ENCODE measurements at places on chromosomes 2 and 18. TPM values are rescaled to one million over a fixed set of nuclear protein-coding genes. Genes with fewer than 3 reads are reported as not detected.

DNA sequence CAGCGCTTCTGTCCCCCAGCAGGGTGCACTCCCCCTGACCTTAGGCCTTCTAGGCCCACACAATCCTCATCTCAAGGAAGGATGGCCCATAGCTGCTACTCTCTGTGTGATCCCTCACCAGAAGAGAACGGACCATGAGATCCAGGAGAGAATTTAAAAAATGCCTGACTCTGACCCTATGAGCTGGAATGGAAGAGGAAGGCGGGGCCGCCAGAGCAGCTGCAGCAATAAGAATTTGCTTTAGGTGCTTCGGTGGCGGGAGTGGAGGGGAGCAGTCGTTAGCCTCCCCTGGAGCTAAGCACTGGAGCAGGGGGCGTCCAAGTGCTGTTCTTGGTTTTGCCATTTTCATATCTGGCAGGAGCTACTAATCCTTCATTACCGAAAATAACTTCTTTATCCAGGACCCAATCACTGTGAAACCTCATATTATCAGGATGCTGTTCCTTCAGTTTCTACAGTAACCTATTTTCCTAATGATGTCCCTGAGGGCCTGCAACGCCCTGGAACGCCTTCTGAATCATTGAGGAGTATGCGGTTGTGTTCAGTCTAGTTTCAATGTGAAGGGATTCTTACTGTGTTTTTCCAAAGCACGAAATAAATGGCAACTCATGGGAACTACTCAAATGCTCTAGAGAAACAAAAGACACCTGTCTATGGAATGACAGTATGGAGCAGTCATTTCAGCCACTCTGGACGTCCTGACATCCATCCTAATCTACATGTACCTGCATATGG, 105.1 kb upstream of the SIX2 start:
- H3K36me3 ChIP-seq, result no peaks in the 10 kb centered on the region
- peaks cover 9% of the 10 kb centered on the region for H3K27me3 ChIP-seq
- H3K4me1 ChIP-seq, result no peaks in the 10 kb centered on the region
- H3K27ac ChIP-seq, result no peak overlapping the region
- no peak for DNase-seq

- no peak overlapping the region for H3K4me3 ChIP-seq
- DNase-seq, result no peak
- H3K27me3 ChIP-seq, result peaks cover 3% of the 10 kb centered on the region
- H3K27ac ChIP-seq, result no peak overlapping the region
- peaks cover 4% of the 10 kb centered on the region for H3K36me3 ChIP-seq
Observed at GRCh38 chr2:197883354-197884032, 79.1 kb downstream of the PLCL1 start.

- H3K27me3 ChIP-seq, result no peaks in the 10 kb centered on the region
- H3K27ac ChIP-seq, result no peak overlapping the region
- H3K4me1 ChIP-seq, result peaks cover 9% of the 10 kb centered on the region
- H3K4me3 ChIP-seq, result no peak overlapping the region
- peaks cover 10% of the 10 kb centered on the region for H3K36me3 ChIP-seq
- DNase-seq, result no peak
Observed at GRCh38 chr18:79487801-79488201, 92.1 kb downstream of the NFATC1 start.

DNA sequence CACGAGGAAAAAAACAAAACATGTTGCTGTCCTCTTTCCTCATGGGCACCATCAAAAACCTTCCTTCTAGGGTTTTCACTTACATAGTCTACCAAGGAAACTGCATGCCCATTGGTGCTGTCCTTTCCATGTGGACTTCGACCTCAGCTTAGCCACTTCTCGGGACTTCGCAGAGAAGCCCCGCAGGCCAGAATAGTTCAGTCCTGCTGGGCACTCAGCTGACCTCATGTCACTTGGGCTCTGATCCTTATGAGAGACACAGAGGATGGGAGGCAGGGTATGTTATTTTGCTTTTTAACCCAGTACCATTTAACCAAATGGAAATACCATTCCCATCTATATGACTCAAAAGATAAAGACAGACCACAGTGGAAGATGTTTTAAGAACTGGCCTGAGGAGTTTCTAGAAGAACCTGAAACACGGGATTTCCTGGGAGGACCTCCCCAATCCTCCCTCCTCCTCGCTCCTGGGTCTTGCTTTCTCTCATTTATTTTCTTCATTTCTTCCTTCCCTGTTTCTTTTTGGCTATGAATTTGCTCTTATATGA, 28.4 kb downstream of the AAK1 start:
- peaks cover 30% of the 10 kb centered on the region for H3K4me1 ChIP-seq
- H3K27ac ChIP-seq, result no peak overlapping the region
- DNase-seq, result no peak
- peaks cover 54% of the 10 kb centered on the region for H3K36me3 ChIP-seq
- no peak overlapping the region for H3K4me3 ChIP-seq

- H3K27me3 ChIP-seq, result no peaks in the 10 kb centered on the region
- H3K27ac ChIP-seq, result peak overlapping the region; percentile 90
- H3K4me1 ChIP-seq, result peaks cover 55% of the 10 kb centered on the region
- DNase-seq, result no peak
- H3K36me3 ChIP-seq, result no peaks in the 10 kb centered on the region
Observed at GRCh38 chr2:108619925-108620620, 85.8 kb downstream of the LIMS1 start.

- peaks cover 1% of the 10 kb centered on the region for H3K36me3 ChIP-seq
- no peak for DNase-seq
- no peak overlapping the region for H3K27ac ChIP-seq
- H3K27me3 ChIP-seq, result no peaks in the 10 kb centered on the region
Observed at GRCh38 chr2:207238831-207239701, 73.3 kb upstream of the KLF7 start.

DNA sequence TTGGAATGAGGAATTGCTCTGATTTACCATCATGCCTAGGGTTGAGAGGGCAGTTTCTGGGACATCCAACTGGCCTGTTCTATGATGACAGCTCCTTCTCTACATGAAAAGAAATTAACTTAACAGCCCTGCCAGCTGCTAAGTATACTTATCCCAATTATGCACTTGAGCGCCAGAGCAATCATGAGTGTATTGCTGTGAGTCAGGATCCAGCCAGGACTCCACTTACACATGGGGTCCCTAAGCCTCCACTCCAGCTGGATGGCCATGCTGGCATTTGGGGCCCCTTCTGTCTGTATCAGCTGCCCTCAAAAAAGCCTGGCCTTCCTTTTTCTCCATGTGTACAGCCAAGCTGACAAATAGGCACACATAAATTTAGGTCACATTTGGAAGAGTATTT, 481.9 kb downstream of the TMX3 start:
- DNase-seq, result no peak
- no peak overlapping the region for H3K4me3 ChIP-seq
- no peaks in the 10 kb centered on the region for H3K36me3 ChIP-seq
- no peak overlapping the region for H3K27ac ChIP-seq
- no peaks in the 10 kb centered on the region for H3K4me1 ChIP-seq
- H3K27me3 ChIP-seq, result no peaks in the 10 kb centered on the region

DNA sequence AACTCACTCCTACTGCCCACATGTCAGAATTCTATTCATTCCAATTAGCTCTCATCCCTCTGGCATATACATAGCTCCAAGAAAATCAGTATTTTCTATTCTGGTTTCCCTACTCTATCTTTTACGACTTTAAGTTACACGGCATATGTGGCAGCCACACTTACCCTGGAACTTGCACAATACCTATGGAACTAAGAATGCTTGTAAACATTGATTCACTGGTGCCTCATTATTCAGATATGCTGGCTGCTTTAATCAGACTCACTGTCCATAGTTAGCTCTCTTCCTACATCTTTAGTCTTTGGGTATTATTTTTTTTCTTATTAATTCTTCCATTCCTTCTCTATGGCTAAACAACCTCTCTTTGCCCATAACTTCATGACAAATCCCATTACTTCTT, 1519.9 kb upstream of the ACVR2A start:
- H3K27ac ChIP-seq, result no peak overlapping the region
- DNase-seq, result no peak
- H3K36me3 ChIP-seq, result no peaks in the 10 kb centered on the region
- H3K4me1 ChIP-seq, result no peaks in the 10 kb centered on the region
- H3K4me3 ChIP-seq, result no peak overlapping the region
- H3K27me3 ChIP-seq, result no peaks in the 10 kb centered on the region

DNA sequence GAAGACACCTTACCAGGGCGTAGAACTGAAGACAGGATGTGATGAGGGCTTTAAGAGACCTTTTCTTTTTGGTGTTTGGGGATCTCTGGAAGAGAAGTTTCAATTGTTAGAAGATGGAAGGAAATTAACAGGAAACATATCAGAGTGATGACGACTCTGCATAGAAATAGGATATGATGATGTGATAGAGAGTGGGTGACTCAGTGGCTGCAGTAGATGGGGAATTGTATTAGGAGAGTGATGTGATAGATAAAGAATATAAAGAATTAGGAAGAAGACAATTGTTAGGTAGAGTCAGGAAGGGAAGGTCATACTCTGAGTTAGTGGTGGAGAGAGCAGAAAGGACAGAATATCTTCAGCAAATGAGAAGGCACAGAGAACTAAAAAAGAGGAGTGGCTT, 593.9 kb downstream of the NYAP2 start:
- no peaks in the 10 kb centered on the region for H3K36me3 ChIP-seq
- H3K27ac ChIP-seq, result no peak overlapping the region
- H3K4me1 ChIP-seq, result no peaks in the 10 kb centered on the region
- DNase-seq, result no peak

DNA sequence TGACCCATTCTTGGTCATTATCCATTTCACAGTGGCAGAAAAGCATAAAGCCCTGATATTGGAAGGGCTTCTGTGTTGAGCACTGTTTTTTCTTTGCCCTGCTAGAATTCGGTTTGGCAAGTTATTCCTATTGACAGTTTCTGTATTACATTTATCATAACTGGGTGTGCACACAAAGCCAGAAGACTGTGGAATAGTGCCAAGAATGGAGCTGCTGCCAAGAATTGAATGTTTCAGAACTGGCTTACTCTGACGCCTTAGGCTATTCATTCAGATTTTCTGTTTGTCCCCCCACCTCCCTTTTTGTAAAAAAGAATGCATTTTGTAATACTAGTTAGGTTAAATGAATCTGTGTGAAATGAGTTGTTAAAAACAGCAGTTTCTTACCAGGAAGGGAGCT, 12.7 kb downstream of the KDM3A start:
- H3K4me3 ChIP-seq, result no peak overlapping the region
- no peak for DNase-seq
- no peak overlapping the region for H3K27ac ChIP-seq
- peaks cover 4% of the 10 kb centered on the region for H3K4me1 ChIP-seq
- H3K27me3 ChIP-seq, result no peaks in the 10 kb centered on the region

DNA sequence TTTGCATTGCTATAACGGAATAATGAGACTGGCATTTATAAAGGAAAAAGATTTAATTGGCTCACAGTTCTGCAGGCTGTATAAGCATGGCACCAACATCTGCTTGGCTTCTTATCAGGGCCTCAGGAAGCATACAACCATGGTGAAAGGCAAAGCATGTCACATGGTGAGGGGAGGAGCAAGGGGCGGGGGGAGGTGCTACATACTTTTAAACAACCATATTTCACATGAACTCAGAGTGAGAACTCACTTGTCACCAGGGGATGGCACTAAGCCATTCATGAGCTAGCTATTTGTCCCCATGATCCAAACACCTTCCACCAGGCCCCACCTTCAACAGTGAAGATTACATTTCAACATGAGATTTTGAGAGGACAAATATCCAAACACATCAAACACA, 188.7 kb downstream of the MBD5 start:
- H3K4me1 ChIP-seq, result peaks cover 2% of the 10 kb centered on the region
- DNase-seq, result no peak
- no peak overlapping the region for H3K27ac ChIP-seq
- H3K4me3 ChIP-seq, result no peak overlapping the region
- no peaks in the 10 kb centered on the region for H3K27me3 ChIP-seq
- H3K36me3 ChIP-seq, result peaks cover 8% of the 10 kb centered on the region

- no peak overlapping the region for H3K27ac ChIP-seq
- peaks cover 2% of the 10 kb centered on the region for H3K36me3 ChIP-seq
- H3K4me1 ChIP-seq, result no peaks in the 10 kb centered on the region
- H3K27me3 ChIP-seq, result peaks cover 9% of the 10 kb centered on the region
- no peak for DNase-seq
- H3K4me3 ChIP-seq, result no peak overlapping the region
Observed at GRCh38 chr2:161019311-161019710, 140.9 kb upstream of the TANK start.

- no peak for DNase-seq
- peaks cover 20% of the 10 kb centered on the region for H3K4me1 ChIP-seq
- no peaks in the 10 kb centered on the region for H3K36me3 ChIP-seq
- no peak overlapping the region for H3K4me3 ChIP-seq
Observed at GRCh38 chr2:205657579-205657978, 24.7 kb upstream of the NRP2 start.

- no peak overlapping the region for H3K27ac ChIP-seq
- no peaks in the 10 kb centered on the region for H3K27me3 ChIP-seq
- no peak for DNase-seq
- no peaks in the 10 kb centered on the region for H3K4me1 ChIP-seq
- H3K36me3 ChIP-seq, result no peaks in the 10 kb centered on the region
Observed at GRCh38 chr2:79857888-79858287, 345.0 kb downstream of the CTNNA2 start.

- H3K4me1 ChIP-seq, result no peaks in the 10 kb centered on the region
- no peak overlapping the region for H3K27ac ChIP-seq
- H3K4me3 ChIP-seq, result no peak overlapping the region
- H3K36me3 ChIP-seq, result no peaks in the 10 kb centered on the region
- DNase-seq, result no peak
Observed at GRCh38 chr2:234967870-234968208, 16.0 kb downstream of the SH3BP4 start.

- no peak for DNase-seq
- H3K27ac ChIP-seq, result no peak overlapping the region
- H3K4me3 ChIP-seq, result no peak overlapping the region
- no peaks in the 10 kb centered on the region for H3K36me3 ChIP-seq
- H3K4me1 ChIP-seq, result peaks cover 10% of the 10 kb centered on the region
Observed at GRCh38 chr2:70516596-70516995, 37.0 kb downstream of the TGFA start.

GRCh38 chr2:207254591-207255464, 89.1 kb upstream of the KLF7 start:
- no peaks in the 10 kb centered on the region for H3K36me3 ChIP-seq
- no peak for DNase-seq
- H3K27me3 ChIP-seq, result peaks cover 5% of the 10 kb centered on the region
- H3K4me1 ChIP-seq, result peaks cover 2% of the 10 kb centered on the region
- H3K27ac ChIP-seq, result no peak overlapping the region

DNA sequence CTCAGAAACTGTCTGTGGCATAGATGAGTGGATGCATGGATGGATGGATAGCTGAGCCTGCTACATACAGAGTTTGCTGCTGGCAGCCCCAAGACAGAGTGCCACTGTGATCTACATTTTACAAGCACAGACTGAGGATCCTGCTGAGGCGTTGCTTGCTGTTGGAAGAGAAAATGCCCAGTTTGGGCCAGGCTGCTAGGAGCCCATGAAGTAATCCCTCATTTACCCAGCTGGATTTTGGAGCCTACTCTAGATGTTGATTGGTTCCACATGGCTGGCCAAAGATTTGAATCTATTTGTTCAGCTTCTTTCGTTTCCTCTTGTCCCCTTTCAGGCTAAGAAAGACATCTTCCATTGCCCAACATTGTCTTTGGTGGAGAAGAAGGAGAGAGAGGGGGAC, 261.3 kb downstream of the CLIP4 start:
- no peaks in the 10 kb centered on the region for H3K36me3 ChIP-seq
- peaks cover 1% of the 10 kb centered on the region for H3K4me1 ChIP-seq
- no peak for DNase-seq
- no peak overlapping the region for H3K27ac ChIP-seq

Gene C2orf81
- 3.7 TPM for total RNA-seq

Gene MDH1B
- total RNA-seq, result 0.34 TPM

Gene UGT1A1
- total RNA-seq, result not detected

Gene GKN2
- not detected for total RNA-seq

Gene EFR3B
- 0.08 TPM for total RNA-seq
